ENCODE measurements at places on chromosomes 6 and 20. TPM values are rescaled to one million over a fixed set of nuclear protein-coding genes. Genes with fewer than 3 reads are reported as not detected.

GRCh38 chr6:148658681-148659430, 88.0 kb upstream of the UST start:
- peaks cover 7% of the 10 kb centered on the region for H3K36me3 ChIP-seq
- peaks cover 4% of the 10 kb centered on the region for H3K4me1 ChIP-seq
- H3K4me3 ChIP-seq, result no peak overlapping the region
- H3K27ac ChIP-seq, result no peak overlapping the region

DNA sequence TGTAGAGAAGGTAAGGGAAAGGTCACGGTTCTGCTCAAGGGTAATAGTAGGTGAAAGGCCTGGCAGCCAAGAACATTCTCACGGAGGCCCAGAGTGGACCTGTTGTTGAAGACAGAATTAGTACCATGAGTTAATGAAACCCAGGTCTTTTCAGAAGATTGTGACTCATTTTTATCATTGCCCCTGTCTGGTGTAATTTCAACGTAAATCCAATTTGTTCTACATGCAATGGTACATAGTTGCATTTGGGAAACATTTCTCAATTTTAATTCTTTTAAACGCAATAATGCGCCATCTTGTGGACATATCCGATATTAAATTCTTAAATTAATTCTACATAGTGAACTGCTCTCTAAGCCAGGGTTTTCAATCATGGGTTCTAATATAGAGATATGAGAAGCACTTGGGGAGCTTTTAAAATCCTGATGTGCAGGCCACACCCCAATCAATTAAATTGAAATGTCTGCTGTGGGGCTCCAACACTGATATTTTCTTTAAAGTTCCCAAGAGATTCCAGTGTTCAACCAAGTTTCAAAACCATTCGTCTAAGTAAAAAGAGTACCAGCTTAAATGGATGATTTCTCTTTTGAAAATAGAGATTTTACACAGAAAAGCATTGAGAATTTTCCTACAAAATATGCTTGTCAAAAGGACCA, 257.4 kb downstream of the PLCB1 start:
- H3K36me3 ChIP-seq, result no peaks in the 10 kb centered on the region
- no peaks in the 10 kb centered on the region for H3K27me3 ChIP-seq
- no peak for DNase-seq
- no peak overlapping the region for H3K27ac ChIP-seq
- H3K4me1 ChIP-seq, result peaks cover 23% of the 10 kb centered on the region

GRCh38 chr6:3007571-3007970, 7.9 kb downstream of the NQO2 start:
- H3K36me3 ChIP-seq, result peaks cover 50% of the 10 kb centered on the region
- peaks cover 6% of the 10 kb centered on the region for H3K4me1 ChIP-seq
- no peak overlapping the region for H3K4me3 ChIP-seq
- no peak for DNase-seq
- H3K27me3 ChIP-seq, result no peaks in the 10 kb centered on the region

DNA sequence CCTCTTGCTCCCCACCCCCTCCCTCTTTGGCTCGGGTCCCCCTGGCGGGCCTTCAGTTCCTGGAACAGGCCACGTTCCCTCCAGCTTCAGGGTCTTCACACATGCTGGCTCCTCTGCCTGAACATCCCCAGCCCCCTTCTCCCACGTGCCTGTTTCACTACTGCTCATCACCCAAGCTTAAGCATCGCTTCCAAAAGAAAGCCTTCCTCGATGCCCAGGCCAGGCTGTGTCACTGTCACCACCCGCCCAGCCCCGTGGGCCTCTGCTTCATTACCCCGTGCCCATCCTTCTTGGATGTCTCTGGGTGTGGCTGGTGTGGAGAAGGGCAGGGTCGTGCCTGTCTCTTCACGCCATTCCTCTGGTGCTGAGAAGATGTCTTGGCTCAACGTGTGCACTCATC, 2.8 kb downstream of the DLGAP4 start:
- H3K27ac ChIP-seq, result no peak overlapping the region
- H3K4me1 ChIP-seq, result no peaks in the 10 kb centered on the region
- no peaks in the 10 kb centered on the region for H3K36me3 ChIP-seq
- DNase-seq, result no peak

DNA sequence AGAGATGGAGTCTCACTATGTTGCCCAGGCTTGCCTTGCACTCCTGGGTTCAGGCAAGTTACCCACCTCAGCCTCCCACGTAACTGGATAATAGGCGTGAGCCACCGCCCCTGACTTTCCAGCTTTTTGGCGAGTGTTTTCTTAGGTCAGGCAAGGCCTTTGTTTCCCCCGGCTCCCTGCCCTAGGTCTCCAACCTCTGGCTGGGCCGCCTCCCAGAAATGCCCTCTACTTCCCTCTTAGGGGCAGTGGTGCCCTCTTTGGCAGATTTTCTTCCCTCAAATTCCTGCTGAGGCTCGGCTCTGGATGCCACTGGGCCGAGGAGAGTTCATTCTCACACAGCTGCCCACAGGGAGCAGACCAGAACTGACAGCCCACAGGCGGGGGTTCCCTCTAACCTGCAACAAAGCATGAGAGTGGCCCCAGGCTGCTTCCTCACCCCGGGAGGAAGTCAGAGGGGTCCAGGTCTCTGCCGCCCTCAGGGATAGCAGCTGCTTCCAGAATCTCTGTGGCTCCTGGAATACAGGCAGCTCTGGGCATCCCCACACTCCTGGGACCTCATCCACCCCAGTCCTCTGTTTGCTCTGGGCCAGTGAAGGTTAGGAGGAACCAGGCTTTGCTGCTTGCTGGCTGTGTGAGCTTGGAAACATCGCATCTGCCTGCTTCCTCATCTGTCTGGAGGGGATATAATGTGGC, 56.5 kb downstream of the TCP11 start:
- no peak overlapping the region for H3K4me3 ChIP-seq
- no peak overlapping the region for H3K27ac ChIP-seq
- no peaks in the 10 kb centered on the region for H3K4me1 ChIP-seq
- no peaks in the 10 kb centered on the region for H3K36me3 ChIP-seq
- no peak for DNase-seq

DNA sequence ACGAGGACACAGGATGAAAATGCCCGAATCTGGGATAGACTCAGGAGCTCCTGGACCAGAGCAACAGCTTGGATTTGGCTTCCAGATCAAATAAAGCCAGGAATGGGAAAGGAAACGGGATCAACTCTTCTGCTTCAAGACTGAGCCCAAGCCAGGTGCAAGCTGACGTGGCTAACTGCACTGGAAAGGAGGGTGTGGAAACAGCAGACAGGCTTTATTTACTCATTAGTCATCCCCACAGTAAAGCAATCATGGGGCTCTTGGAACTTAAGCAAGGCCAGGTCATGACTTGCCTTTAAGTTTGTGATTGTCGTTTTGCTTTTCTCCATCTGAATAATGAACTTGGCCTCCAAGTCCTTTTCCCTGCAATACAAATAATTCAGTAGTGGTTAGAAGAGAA, 45.2 kb downstream of the KIF16B start:
- H3K4me1 ChIP-seq, result no peaks in the 10 kb centered on the region
- H3K27ac ChIP-seq, result no peak overlapping the region
- DNase-seq, result no peak
- H3K27me3 ChIP-seq, result no peaks in the 10 kb centered on the region
- peaks cover 17% of the 10 kb centered on the region for H3K36me3 ChIP-seq

GRCh38 chr20:63121246-63121645, 94.7 kb downstream of the YTHDF1 start:
- DNase-seq, result peak; percentile 44
- peaks cover 7% of the 10 kb centered on the region for H3K27me3 ChIP-seq
- H3K27ac ChIP-seq, result no peak overlapping the region
- H3K4me1 ChIP-seq, result no peaks in the 10 kb centered on the region
- H3K4me3 ChIP-seq, result no peak overlapping the region
- H3K36me3 ChIP-seq, result no peaks in the 10 kb centered on the region

GRCh38 chr20:32600681-32601237, 15.6 kb upstream of the NOL4L start:
- H3K27ac ChIP-seq, result no peak overlapping the region
- H3K4me3 ChIP-seq, result no peak overlapping the region
- peaks cover 3% of the 10 kb centered on the region for H3K4me1 ChIP-seq
- DNase-seq, result no peak
- no peaks in the 10 kb centered on the region for H3K36me3 ChIP-seq

- H3K36me3 ChIP-seq, result no peaks in the 10 kb centered on the region
- peak overlapping the region; percentile 38 for H3K4me3 ChIP-seq
- H3K27ac ChIP-seq, result peak overlapping the region; percentile 31
- H3K4me1 ChIP-seq, result peaks cover 28% of the 10 kb centered on the region
- DNase-seq, result no peak
Observed at GRCh38 chr6:159013229-159013628, 13.2 kb upstream of the RSPH3 start.

GRCh38 chr20:42267793-42268384, 649.7 kb upstream of the CHD6 start:
- no peaks in the 10 kb centered on the region for H3K27me3 ChIP-seq
- no peaks in the 10 kb centered on the region for H3K36me3 ChIP-seq
- H3K27ac ChIP-seq, result no peak overlapping the region
- H3K4me1 ChIP-seq, result no peaks in the 10 kb centered on the region
- DNase-seq, result no peak

GRCh38 chr6:53466257-53466656, 78.6 kb downstream of the GCLC start:
- H3K36me3 ChIP-seq, result no peaks in the 10 kb centered on the region
- no peak overlapping the region for H3K4me3 ChIP-seq
- no peak for DNase-seq
- no peaks in the 10 kb centered on the region for H3K4me1 ChIP-seq
- no peak overlapping the region for H3K27ac ChIP-seq
- H3K27me3 ChIP-seq, result peaks cover 21% of the 10 kb centered on the region

GRCh38 chr6:164034602-164035140, 620.2 kb downstream of the QKI start:
- no peak for DNase-seq
- H3K27ac ChIP-seq, result no peak overlapping the region
- H3K4me1 ChIP-seq, result peaks cover 7% of the 10 kb centered on the region
- H3K4me3 ChIP-seq, result no peak overlapping the region

DNA sequence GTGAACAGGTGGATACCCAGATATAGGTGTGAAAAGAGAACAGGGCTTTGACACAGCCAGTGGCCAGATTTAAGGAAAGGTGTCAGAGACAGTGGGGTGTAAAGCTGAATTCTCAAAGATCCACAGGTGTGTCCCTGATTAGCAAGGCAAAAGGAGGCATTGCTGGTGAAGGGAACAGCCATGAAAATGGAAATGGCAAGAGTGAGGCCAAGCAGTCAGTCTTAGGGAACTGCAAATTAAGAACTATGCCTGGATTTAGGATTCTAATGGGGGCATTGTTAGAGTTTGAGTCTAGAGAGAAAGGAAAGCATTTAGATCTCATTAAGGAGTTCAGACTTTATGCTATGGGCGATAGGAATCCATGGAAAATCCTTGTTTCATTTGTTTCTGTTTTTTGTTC, 789.2 kb downstream of the MAFB start:
- peaks cover 6% of the 10 kb centered on the region for H3K27me3 ChIP-seq
- no peaks in the 10 kb centered on the region for H3K36me3 ChIP-seq
- H3K4me1 ChIP-seq, result no peaks in the 10 kb centered on the region
- no peak overlapping the region for H3K4me3 ChIP-seq

DNA sequence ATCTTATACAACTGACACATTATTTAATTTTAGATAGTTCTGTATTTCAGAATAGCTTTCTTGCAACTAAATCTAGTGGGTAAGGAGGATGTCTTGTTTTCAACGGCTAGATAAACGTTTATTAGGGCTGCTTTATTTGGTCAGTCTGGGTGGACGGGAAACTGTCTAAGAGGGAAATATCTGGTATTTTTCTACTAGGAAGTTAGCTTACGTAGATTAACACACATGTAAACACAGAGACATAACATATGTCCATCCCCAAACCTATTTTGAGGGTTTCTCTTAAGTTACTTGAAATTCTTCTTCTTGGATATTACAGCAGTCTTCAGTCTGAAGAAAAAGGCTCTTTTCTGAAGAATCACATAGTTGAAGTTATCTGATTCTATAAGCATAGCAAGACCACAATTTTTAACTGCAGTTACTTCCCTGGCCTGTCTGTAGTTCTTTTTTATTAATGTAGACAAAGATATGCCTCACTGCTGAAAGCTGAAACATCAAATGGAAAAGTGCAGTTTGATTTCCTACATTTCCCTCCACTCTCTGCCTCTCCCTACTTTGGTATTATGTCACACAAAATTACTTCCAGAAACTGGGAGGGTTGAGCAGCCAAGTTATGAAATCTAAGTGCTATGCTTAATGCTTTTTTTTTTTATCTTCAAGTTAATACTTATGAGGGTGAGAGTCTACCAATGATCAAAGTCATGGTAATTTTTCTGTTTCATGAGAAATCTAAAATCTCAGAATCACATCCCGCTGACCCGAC, 37.4 kb downstream of the PLAGL1 start:
- H3K4me1 ChIP-seq, result peaks cover 9% of the 10 kb centered on the region
- no peak overlapping the region for H3K4me3 ChIP-seq
- no peaks in the 10 kb centered on the region for H3K36me3 ChIP-seq
- H3K27ac ChIP-seq, result no peak overlapping the region
- no peak for DNase-seq

DNA sequence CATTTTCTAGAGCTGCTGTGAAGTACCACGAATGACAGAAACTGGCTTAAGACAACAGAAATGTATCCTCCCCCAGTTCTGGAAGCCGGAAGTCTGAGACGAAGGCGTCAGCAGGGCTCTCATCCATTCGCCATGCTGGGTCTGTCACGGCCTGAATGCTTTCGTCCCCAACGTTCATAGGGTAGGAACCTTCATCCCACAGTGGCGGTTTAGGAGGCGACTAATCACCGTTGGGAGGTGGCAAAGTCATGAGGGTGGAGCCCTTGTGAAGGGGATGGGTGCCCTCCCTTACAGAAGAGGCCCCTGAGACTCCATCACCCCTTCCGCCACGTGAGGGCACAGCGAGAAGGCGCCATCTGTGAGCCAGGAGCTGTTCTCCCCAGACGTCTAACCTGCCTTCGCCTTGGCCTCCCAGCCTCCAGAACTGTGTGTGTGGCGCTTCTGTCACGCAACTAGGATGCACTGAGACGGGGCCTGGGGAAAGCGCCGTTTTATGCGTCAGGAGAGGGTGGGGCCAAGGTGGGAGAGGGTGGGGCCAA, 250.3 kb downstream of the TTLL2 start:
- no peaks in the 10 kb centered on the region for H3K36me3 ChIP-seq
- no peaks in the 10 kb centered on the region for H3K27me3 ChIP-seq
- no peak overlapping the region for H3K27ac ChIP-seq
- DNase-seq, result no peak
- no peaks in the 10 kb centered on the region for H3K4me1 ChIP-seq

GRCh38 chr20:3802524-3803239, 6.6 kb downstream of the CDC25B start:
- peak overlapping the region; percentile 26 for H3K27ac ChIP-seq
- peaks cover 36% of the 10 kb centered on the region for H3K4me1 ChIP-seq
- no peaks in the 10 kb centered on the region for H3K27me3 ChIP-seq
- peaks cover 21% of the 10 kb centered on the region for H3K36me3 ChIP-seq
- no peak overlapping the region for H3K4me3 ChIP-seq
- no peak for DNase-seq

- no peak overlapping the region for H3K27ac ChIP-seq
- no peak for DNase-seq
Observed at GRCh38 chr20:1382670-1383069, 10.2 kb downstream of the FKBP1A start.

The GOPC gene
- total RNA-seq, result 19.0 TPM

The CLPSL2 gene
- not detected for total RNA-seq

The CST4 gene
- not detected for total RNA-seq

The LRP11 gene
- total RNA-seq, result 2.9 TPM

The TEAD3 gene
- total RNA-seq, result 0.24 TPM

The DPPA5 gene
- not detected for total RNA-seq

The RRAGD gene
- 1.3 TPM for total RNA-seq

The NEU1 gene
- 37.2 TPM for total RNA-seq

The MLIP gene
- total RNA-seq, result not detected

The SPAG4 gene
- 6.3 TPM for total RNA-seq

The CD93 gene
- 16.8 TPM for total RNA-seq

Measured in natural killer cell treated with Interleukin-12 subunit alpha and Interleukin-12 subunit beta and Interleukin-15 and Interleukin-18, amount 100 ng/mL, for 72 hours (primary cell).